ENCODE measurements at places on chromosomes 7 and 10. TPM values are rescaled to one million over a fixed set of nuclear protein-coding genes. Genes with fewer than 3 reads are reported as not detected.

CYP2C9 gene
- not detected for polyA plus RNA-seq

CDC14C gene
- not detected for polyA plus RNA-seq

DNA sequence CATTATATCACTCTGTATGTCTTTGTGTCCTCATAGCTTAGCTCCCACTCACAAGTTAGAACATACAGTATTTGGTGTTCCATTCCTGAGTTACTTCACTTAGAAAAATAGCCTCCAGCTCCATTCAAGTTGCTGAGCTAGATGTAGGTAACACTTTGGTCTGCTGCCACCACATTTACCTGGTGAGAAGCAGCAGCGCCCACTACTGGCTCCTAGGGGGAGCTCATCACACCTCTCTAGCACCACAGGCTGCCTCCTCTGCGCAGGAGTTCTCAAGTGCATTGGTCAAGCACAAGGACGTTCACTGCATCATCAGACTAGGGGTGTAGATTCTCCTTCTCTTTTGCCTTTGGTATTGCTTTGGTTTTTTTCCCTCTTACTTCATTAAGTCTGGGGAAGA, 530.9 kb upstream of the AUTS2 start:
- DNase-seq: no peak

DNA sequence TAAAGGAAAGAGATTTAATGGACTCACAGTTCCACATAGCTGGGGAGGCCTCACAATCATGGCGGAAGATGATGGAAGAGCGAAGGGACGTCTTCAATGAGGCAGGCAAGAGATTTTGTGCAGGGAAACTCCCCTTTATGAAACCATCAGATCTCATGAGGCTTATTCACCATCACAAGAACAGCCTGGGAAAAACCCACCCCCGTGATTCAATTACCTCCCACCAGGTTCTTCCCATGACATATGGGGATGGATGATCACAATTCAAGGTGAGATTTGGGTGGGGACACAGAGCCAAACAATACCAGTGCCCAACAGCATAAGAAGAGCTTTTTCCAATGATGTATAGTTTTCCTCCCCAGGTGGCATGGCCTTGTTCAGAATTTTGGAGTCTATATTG, 11.2 kb upstream of the C7orf33 start:
- DNase-seq: no peak

DNA sequence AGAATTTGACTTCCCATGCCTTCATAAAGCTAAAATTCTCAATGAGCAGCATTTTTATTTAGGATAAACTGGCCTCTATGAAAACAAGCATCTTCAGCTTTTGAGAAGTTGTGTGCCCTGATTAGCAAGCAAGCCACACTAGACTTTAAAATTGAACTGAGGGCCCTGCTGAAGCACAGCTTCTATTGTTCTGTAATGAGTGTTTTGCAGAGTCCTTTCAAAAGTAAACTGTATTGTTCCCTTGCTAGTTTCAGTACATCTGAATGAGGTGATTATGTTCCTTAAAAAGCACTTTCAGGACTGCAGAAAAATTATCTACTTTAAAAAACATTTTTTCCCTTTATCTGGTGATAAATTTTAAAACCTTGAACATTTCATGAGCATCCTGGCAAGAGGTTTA, 113.3 kb upstream of the PRPS1L1 start:
- DNase-seq: no peak
